Stimulated activated CD8-positive, alpha-beta memory T cell treated with anti-CD3 and anti-CD28 coated beads, Interleukin-2, amount 100 ng/mL, for 48 hours (primary cell): ENCODE measurements at places on chromosomes 7 and 10.

- no peak for DNase-seq
These were observed 92.9 kb downstream of the CELF2 start for GRCh38 chr10:11110539-11110938.

GRCh38 chr7:129649128-129649690 is 37.7 kb downstream of the NRF1 start:
- DNase-seq, result no peak

DNA sequence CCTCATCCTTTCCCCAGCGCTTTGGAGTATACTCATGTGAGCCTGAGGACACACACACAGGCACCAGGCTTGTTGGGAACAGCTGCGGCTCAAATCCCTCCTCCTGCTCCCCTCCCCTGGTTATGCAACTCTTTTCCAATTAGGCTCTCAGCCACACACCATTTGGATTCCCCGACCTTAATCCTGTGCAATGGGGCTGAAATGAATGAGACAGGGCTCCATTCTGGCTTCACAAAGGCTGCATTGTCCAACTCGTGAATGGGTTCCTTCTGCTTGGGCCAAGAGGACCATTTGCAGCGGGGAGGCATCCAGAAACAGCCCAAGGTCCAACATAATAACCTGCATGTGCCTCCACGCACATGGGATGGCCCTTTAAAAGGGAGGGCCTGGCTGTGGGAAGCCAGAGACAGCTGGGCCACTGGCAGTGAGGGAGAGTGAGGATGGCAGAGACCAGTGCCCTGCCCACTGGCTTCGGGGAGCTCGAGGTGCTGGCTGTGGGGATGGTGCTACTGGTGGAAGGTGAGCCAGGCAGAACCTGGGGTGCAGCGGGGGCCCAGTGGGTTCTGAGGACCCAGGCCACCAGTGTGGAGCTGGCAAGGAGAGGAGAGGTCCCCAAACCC is at the start of gene RGR:
RGR (plus strand) TSS at position 403 of the 620 bp plus-strand sequence; CDS start at position 441, 38 bp downstream.
- no peak for DNase-seq

- no peak for DNase-seq
These were observed 755 bp downstream of the FAM171A1 start for GRCh38 chr10:15370212-15370855.

GRCh38 chr7:127594490-127594889 is 954 bp downstream of the FSCN3 start:
- DNase-seq, result no peak
